ENCODE measurements at places on chromosomes 5 and 9.

GRCh38 chr5:135130261-135131215 lies 96.5 kb upstream of the PITX1 start:
- H3K4me1 ChIP-seq: no peaks in the 10 kb centered on the region
- no peaks in the 10 kb centered on the region for H3K36me3 ChIP-seq
- no peaks in the 10 kb centered on the region for H3K27me3 ChIP-seq
- no peak for DNase-seq

GRCh38 chr5:132841305-132841704 lies 10.9 kb upstream of the SHROOM1 start:
- no peak for DNase-seq
- H3K36me3 ChIP-seq: no peaks in the 10 kb centered on the region
- H3K27me3 ChIP-seq: no peaks in the 10 kb centered on the region
- H3K4me1 ChIP-seq: no peaks in the 10 kb centered on the region
- H3K4me3 ChIP-seq: no peak overlapping the region
- no peak overlapping the region for H3K27ac ChIP-seq

DNA sequence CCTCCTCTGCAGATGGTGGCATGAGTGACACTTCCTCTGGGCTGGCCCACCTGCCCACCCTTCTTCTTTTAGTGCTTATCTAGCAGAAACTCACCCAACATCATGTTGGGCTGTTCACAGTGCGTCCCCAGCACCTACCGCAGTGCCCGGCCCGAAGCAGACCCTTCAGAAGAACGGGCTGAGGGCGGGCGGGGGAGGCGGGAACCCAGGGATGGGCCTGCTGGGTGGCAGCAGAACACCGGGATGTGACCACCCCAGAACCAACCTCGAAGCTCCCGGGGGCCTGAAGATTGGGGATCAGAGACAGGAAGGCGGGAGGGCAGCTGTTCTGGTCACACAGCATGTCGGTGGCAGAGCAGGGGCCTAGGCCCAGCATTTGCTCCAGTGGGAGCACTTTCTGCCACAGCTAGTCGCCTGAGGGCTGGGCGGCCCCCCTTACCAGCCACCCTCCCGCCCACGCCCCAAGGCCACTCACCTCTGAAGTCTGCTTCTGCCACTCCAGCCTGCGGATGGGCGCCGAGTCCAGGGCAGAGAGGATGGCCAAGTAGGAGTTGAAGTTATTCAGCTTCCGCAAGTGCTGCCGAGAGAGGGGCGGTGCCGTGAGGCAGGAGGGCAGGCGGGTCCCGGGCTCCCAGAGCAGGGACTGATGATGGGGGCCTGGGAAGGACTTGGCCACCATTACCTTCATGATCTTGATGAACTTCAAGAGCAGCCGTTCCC lies 38.7 kb downstream of the PRRT1B start:
- no peaks in the 10 kb centered on the region for H3K27me3 ChIP-seq
- H3K4me3 ChIP-seq: no peak overlapping the region
- DNase-seq: no peak
- H3K27ac ChIP-seq: no peak overlapping the region

DNA sequence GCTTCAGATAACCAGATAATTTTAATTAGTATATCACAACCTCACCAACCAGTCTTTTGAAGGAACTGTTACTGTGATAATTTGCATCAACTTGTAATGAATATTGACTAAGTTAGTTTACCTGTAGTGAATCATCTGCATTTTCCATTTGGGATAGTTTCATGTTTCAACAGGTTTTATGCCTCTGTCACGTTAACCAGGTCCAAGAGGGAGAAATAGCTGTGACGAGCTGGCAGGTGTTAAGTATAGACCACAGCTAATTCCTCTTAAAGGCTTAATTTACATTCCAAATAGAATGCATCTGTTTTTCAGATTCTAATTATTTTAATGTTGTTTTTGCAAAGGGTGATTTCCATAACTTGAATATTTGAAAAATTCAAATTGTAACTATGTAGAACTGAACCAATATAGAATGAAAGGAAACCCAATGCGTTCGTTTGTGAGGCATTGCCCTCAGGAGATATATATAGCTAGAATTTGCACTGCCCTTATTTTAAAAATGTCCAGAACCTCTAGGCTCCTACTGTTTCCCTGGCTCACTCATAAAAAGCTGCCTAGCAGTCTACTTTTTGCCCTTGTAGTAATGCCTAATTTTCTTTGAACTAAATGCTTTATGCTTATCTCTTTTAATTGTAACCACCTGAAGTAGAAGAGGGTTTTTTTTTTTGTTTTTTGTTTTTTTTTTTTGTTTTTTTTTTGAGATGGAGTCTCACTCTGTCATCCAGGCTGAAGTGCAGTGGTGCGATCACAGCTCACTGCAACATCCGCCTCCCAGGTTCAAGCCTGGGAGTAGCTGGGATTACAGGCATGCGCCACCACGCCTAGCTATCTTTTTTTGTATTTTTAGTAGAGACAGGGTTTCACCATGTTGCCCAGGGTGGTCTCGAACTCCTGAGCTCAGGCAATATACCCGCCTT lies 270.5 kb downstream of the SMARCA2 start:
- H3K27ac ChIP-seq: no peak overlapping the region
- no peaks in the 10 kb centered on the region for H3K36me3 ChIP-seq
- H3K4me1 ChIP-seq: no peaks in the 10 kb centered on the region

GRCh38 chr9:87383344-87384150 lies 114.1 kb upstream of the DAPK1 start:
- H3K4me1 ChIP-seq: peaks cover 6% of the 10 kb centered on the region
- no peaks in the 10 kb centered on the region for H3K36me3 ChIP-seq
- H3K4me3 ChIP-seq: no peak overlapping the region
- no peaks in the 10 kb centered on the region for H3K27me3 ChIP-seq
- DNase-seq: no peak
- H3K27ac ChIP-seq: no peak overlapping the region

- no peak for DNase-seq
- H3K27me3 ChIP-seq: no peaks in the 10 kb centered on the region
- H3K36me3 ChIP-seq: no peaks in the 10 kb centered on the region
- no peaks in the 10 kb centered on the region for H3K4me1 ChIP-seq
- H3K4me3 ChIP-seq: no peak overlapping the region
Observed at GRCh38 chr5:126732716-126733115, 44.2 kb upstream of the LMNB1 start.

DNA sequence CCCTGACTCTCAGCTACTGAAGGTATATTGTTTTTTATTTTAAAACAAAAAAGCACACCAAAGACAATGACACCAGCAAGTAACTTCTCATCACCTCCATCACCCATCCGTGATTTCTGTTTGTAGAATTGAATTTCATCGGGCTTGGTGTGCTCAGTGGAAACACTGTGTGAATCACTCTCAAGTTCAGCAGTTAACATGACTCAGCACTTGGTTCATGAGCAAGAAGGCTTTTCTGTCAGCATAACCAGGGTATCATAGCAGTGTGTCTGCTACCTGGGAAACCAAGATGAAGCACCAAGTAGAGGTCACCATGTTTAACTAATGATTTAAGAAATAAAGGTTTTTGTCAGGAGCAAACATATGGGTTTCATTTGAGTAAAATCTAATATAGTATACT lies 123.7 kb downstream of the INSYN2B start:
- DNase-seq: no peak
- no peak overlapping the region for H3K4me3 ChIP-seq
- no peak overlapping the region for H3K27ac ChIP-seq
- H3K36me3 ChIP-seq: no peaks in the 10 kb centered on the region

GRCh38 chr9:125759764-125760129 lies 12.6 kb downstream of the PBX3 start:
- H3K4me3 ChIP-seq: no peak overlapping the region
- peaks cover 8% of the 10 kb centered on the region for H3K4me1 ChIP-seq
- H3K27me3 ChIP-seq: no peaks in the 10 kb centered on the region
